ENCODE measurements at places on chromosomes 12 and 14.
A peak's percentile ranks its signal among the peaks of the same experiment; 100 is the strongest.

DNA sequence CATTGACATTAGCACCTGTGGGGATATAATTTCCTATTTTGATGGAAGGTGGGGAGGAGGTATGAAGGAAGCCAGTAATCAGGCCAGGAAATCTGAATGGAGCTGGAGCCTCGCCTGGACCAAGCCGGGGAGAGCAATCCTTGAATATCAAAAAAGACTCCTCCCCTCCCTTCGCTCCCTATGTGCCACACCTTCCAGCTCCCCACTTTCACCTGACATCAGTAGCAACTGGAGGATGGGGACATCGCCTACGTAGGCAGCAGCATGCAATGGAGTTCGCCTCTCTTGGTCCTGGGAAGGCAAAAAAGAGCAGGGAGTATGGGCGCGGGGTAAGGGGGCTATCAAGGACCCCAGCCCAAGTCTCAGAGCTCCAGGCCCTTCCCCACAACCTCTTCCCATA lies 1.1 kb downstream of the ANKRD52 start:
- DNase-seq: no peak

- DNase-seq: no peak
Observed at GRCh38 chr14:56715938-56716337, 94.3 kb downstream of the OTX2 start.

DNA sequence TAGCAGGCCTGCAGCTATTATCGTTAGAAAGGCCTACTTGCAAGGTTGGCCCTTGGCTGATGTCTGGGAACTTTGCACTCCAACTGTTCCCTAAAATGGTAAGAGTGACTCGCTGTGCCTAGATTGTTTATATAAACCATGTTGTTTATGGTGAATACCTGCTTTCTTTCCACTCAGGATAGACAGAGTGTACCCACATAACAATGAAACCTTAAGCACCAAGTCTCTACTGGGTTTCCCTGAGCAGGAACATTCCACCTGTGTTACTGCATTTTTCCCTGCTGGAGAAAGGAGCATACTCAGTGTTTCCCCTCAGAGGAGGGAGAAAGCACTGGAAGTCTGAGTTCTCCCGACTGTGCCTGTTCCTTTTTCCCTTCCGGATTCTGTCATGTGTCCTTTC lies 32.8 kb downstream of the ERP29 start:
- no peak for DNase-seq

GRCh38 chr12:50918584-50919316 lies 33.6 kb upstream of the HIGD1C start:
- no peak for DNase-seq

- no peak for DNase-seq
Observed at GRCh38 chr12:98485792-98486340, 29.5 kb upstream of the TMPO start.

GRCh38 chr12:53694756-53695151 lies 18.9 kb upstream of the ATP5MC2 start:
- DNase-seq: no peak

- DNase-seq: no peak
Observed at GRCh38 chr12:84976133-84976532, 59.9 kb downstream of the TSPAN19 start.

GRCh38 chr14:76203086-76204001 lies 51.6 kb downstream of the GPATCH2L start:
- peak; percentile 92 for DNase-seq

DNA sequence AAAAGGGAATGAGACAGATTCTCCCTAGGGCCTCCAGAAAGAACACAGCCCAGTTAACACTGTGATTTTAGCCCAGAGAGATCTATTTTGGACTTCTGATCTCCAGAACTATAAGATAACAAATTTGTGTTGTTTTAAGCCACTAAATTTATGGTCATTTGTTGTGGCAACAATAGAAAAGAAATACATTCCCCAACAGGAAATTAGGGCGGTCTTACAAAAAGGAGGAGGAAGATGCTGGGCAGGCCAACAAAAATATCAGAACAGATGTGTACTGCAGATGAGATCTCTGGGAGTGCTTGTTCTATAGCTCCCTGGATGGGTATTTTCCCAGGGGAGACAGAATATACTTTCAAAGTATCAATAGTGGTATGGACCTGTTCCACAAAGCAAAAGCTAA lies 32.0 kb upstream of the SOCS2 start:
- no peak for DNase-seq

DNA sequence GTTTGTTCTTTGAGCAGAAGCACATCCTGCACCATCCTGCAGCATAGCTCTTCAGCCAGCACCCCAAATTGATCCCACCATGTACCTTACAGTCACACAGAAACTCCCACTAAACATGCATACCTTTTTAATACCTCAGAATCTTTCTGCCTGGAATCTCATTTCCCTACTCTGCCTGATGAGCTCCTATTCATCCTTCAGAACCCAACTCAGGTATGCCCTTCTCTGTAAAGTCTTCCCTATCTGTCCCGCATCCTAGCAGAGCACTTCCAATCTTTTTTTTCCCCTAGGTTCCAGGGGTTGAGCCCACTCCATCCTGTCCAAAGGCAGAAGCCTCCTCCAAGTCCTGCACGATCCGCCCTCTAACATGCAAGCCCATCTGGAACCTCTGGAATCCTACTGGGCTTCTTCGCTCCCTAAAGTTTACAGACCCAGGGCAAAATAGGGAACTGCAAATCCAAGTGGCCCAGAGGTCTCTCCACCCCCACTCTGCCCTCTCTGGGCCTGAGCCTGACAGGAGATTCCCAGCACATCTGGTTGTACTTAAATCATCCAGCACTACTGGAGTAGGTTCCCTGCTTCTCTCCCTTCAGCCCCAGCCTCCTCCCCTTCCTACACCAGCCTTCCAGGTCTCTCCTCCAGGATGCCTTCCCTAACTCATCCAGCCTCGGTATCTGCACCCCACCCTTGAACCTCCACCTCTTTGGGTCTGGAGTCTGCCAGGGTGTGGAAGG lies 4.1 kb upstream of the FIGNL2 start:
- no peak for DNase-seq

- DNase-seq: no peak
Observed at GRCh38 chr12:78177298-78177697, 346.6 kb downstream of the NAV3 start.

- no peak for DNase-seq
Observed at GRCh38 chr12:75900226-75900625, 131.3 kb downstream of the PHLDA1 start.

DNA sequence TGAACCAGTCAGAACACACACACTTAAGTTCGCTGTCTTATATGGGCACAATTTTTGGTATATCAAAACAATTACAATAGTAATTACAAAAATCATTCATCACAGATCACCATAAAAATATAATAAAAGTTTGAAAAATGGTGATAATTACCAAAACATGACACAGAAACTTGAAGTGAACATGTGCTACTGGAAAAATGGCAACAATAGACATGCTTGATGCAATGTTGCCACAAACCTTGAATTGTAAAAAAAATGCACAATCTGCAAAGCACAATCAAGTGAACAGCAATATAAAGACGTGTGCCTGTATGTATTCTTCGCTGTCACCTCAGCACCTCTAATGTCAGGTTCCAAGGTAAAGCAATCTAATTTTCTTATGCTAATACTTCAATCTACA lies 117.6 kb downstream of the PRKD1 start:
- no peak for DNase-seq

DNA sequence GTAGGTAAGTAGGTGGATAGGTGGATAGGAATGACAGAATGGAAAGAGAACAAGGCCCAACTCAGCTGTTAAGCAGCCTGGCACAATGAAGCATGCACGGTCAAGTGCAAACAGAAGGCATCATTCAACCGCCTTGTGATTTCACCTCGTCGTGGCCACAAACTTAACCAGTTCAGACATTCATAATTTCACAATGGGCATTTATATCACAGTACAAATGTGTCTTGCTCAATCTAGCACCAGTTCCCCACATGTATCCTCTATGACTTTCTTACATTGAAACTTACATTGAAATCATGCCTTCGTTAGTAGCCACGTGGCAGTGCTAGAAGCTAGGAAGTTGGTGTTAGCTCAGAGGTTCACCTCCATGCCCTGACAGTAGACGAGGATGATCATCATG lies 207.5 kb downstream of the ETV6 start:
- DNase-seq: no peak

- DNase-seq: peak; percentile 88
Observed at GRCh38 chr12:65500091-65500900, 221.8 kb downstream of the MSRB3 start.

DNA sequence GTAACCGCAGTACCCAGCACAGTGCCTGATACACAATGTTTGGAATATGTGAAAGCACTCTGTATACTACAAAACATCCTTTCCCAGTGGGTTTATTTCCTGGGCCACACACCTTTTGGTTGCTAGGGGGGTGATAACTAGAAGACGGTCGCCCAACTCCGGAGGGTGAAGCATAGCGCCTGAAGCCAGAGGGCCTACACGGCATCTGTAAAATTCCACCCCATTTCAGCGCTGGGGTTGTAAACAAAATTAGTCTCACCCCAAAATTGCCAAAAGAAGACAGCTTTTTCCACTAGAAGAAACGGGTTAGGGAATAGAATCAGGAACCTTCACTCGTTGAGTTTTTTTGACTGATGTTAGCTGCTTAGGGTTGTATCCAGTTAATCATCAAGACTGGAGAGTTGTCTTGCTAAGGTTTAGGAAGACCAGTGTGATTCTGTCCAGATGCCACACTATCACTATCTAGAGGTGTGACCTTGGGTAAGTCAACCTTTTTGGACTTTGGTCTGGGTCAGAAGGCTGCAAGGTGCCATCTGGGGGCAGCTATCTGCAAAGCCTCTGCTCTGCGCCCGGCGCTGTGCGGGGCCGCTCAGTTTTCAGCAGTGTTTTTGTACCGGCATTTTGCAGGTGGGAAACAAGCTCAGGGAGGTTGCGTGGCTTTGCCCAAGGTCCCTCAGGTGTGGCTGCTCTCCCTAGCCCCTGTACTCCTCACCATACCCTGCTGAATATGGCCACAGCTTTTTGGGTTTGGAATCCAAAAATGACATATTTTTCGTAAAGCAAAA lies 1.3 kb downstream of the ZNF839 start:
- DNase-seq: no peak

DNA sequence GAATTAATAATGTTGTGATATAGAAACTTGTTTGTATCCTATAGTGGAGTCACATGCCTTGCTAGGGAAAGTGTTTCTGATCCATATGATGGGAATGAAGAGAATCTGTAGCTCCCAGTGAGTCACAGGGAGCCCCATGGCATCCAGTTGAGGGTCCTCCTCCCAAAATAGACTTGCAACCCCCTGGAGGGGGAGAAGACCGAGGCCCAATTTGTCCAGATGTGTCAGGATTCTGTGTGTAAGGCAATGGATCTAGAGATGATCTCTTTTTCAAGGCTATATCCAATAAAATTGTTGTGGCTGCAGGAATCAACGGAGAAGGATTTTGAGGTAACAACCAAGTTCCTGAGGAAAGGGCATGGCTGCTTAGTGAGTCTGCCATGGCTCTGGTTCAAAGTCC lies 121.8 kb downstream of the BCL11B start:
- no peak for DNase-seq

DNA sequence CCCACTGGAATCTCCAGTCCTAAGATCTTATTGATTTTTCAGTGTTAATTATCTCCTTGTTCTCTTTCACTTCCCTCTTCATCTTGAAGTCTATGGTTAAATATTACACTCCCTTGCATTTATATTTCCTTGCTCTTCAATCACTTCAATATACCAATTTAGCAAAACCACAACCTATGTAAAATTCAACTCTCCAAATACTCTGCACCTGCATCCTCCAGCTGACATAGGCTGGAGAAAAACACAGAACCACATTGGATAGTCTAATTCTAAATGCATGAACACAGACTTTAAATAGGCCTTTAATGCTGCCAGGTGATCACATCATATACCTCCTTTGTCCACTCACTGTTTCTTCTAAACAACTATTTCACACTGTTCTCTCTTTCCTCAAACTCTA lies 253.8 kb upstream of the GARIN6 start:
- no peak for DNase-seq

- no peak for DNase-seq
Observed at GRCh38 chr12:92244036-92244435, 98.4 kb upstream of the BTG1 start.

GRCh38 chr12:53160000-53160399 lies 20.5 kb upstream of the ZNF740 start:
- no peak for DNase-seq

Data from EL (cell line).